Muscle of arm (tissue), 14 donors: ENCODE measurements at places on chromosomes 7 and 10. TPM values are rescaled to one million over a fixed set of nuclear protein-coding genes. Genes with fewer than 3 reads are reported as not detected.
A peak's percentile ranks its signal among the peaks of the same experiment; 100 is the strongest.

Gene FAM237B
- 0.08 TPM for polyA plus RNA-seq

Gene UBTD1
- polyA plus RNA-seq = 18.5 TPM

Gene AFAP1L2
- polyA plus RNA-seq = 48.5 TPM

Gene SPDYE8
- polyA plus RNA-seq = 0.39 TPM

DNA sequence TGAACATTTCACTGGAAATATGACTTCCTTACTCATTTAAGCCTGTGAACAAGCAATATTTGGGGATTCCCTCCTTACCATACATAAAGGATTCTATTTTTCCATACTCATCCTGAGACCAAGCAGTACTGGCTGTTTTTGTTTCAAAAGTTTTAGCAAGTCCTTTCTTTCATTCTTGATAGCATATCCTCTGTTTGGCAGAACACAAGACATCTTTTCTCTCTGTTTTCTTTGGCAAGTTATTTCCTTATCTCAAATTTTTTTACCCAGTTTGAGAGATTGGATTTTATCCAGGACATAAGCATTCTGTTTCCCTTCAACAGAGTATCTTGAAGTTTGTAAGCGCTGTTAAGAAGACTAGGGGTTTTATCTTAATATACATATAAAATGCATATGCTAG lies 3.0 kb upstream of the WASL start:
- no peak for DNase-seq

DNA sequence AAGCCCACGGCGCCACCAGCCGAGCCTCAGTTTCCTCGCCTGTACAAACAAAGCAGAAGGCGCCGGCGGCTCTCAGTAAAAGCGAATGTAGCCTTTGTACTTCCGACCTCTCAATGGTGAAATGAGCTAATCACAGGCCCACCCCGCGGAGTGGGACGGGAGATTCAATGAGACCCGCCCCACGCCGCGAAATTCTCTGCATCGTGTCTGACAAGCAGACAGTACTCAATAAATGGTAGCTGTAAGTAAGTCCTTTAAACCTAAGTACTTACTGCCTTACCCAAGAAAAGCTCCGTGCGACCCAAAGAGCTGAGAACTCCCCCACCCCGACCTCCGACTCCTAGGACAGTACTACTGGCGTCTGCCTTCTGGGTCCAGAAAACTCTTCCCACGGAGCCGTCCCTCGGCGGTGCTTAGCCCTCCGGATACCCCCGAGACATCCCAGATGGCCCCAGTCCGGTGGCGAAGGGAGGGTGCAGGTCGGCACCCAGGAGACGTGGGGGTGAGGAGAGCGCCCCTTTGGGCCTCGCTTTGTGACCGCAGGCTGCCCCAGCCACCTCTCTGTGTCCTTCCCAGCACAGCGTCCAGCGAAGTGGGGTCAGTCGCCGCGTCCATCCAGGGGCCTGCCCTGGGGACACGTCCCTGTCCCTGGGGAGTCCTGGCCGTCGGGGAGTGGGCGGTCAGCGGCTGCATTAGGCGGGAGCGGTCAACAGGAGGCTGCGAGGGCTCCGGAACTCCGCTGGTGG lies 972 bp upstream of the CXCL12 start:
- peak; percentile 40 for DNase-seq

DNA sequence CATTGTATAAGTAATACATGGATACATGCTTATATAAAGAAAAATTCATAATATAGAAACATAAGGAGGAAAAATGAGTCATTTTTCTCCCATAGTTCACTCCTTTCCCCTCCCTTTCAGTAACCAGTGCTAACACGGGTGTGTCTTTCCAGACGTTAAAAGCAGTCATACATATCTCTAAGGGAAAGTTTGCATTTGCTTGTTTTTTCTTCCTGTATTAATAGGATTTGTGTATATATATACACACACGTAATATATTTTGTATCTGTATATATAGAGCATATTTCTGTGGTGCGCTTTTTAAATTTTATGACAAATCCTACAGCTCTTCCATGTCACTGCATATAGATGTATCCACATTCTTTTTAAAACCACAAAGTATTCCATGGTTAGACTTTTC lies 78.8 kb downstream of the RALA start:
- DNase-seq = no peak

- no peak for DNase-seq
Observed at GRCh38 chr10:128440513-128441160, 314.4 kb upstream of the MKI67 start.

- DNase-seq = no peak
Observed at GRCh38 chr10:91198781-91199180, 21.7 kb upstream of the PCGF5 start.

GRCh38 chr10:78972160-78972946 lies 96.4 kb upstream of the ZMIZ1 start:
- peak; percentile 59 for DNase-seq

DNA sequence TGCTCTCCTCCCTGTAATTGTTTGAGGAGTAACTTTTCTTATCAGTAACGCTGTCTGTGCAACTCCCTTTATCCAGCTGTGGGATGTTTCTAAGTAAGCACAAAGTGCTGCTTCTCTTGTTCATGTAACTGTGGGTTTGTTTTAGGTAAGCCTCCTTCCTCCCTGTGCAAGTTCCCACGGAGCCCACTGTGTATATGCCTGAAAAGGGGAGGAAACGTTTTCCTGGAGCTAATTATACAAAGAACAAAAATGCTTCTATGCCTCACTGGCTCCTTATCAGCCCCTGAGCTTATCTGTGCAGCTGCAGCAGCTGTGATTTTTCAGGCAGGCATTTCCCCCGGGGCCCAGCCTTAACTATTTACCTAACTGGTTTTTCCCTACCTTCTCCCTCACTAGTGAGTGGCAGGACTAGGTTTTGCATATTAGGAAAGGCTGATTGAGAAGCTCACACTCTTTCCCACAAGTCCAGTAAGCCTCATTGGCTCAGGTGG lies 593.4 kb upstream of the GHITM start:
- no peak for DNase-seq

DNA sequence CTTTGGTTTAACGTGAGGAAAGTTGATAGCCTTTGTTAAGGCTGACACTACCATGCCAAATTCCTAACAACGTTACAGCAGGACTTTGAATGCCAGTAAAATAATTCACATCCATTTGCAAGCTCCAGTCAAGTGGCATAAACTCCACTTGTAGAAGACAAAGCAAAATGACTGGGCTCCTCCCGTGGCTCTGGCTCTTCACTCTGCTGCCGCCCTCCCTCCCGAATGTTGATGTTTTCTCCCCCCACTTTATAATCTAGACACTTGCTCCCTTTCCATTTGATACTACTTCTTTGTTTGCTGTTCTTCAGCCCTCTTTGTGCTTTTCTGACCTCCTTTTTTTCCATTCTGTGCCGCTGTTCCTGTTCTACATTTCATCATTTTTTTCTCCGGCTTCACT lies 22.8 kb upstream of the ITGB8 start:
- no peak for DNase-seq

- DNase-seq = no peak
Observed at GRCh38 chr10:26173837-26174236, 42.7 kb upstream of the GAD2 start.

DNA sequence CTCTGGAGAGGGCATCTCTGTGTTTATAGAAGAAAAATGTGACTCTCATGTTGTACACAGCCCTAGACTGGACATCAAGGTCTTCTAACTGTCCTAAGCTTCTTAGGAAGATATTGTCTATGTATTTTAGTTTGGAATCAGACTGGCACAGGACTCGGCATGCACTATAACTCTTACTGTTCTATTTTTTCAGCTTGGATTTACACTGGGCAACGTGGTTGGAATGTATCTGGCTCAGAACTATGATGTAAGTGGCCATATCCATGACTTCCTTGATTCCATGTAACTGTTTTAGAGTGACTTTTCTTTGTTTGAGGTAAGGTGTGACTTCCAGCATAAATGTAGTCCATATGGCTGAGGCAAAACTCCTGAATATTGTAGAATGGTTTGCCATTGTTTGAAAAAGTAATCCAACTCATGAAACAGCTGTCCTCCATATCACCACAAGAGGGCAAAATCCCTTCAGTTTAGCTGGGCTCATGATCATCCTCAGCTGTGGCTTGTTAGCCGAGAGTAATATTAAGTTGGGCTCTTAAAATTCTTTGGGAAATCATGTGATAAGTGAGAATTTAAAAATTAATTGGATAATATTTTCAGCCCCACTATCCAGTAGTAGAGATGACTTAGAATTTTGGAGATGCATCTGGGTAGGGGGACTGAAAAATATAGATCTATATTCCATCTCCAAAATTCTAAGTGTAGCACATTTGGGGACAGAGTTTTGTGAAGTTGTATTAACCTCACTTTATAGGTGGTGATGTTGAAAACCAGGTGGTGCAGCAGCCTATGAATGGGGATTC lies 10.4 kb downstream of the STMP1 start:
- DNase-seq = peak; percentile 52

- DNase-seq = no peak
Observed at GRCh38 chr10:62005281-62005680, 103.8 kb downstream of the ARID5B start.

- DNase-seq = no peak
Observed at GRCh38 chr7:28960071-28960840, 2.1 kb upstream of the TRIL start.

- no peak for DNase-seq
Observed at GRCh38 chr7:888081-889024, 12.0 kb downstream of the GET4 start.

- DNase-seq = no peak
Observed at GRCh38 chr10:124150807-124151417, 57.5 kb upstream of the CHST15 start.

GRCh38 chr7:157003756-157004520 lies 6.5 kb downstream of the MNX1 start:
- DNase-seq = no peak

DNA sequence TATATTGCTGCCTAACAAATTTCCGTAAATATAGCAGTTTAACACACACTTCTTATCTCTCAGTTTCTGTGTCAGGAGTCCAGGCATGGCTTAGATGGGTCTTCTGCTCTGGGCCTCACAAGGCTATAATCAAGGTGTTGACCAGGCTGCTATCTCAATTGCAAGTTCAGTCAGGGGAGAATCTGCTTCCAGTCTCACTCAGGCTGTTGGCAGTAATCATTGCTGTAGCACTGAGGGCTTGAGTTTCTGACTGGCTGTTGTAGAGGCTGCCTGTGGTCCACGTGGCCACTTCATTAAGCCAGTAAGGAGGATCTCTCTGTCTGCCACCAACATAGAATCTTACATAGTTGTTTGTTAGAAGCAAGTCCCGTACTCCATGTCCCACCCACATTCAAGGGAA lies 138.4 kb downstream of the ST7 start:
- no peak for DNase-seq

DNA sequence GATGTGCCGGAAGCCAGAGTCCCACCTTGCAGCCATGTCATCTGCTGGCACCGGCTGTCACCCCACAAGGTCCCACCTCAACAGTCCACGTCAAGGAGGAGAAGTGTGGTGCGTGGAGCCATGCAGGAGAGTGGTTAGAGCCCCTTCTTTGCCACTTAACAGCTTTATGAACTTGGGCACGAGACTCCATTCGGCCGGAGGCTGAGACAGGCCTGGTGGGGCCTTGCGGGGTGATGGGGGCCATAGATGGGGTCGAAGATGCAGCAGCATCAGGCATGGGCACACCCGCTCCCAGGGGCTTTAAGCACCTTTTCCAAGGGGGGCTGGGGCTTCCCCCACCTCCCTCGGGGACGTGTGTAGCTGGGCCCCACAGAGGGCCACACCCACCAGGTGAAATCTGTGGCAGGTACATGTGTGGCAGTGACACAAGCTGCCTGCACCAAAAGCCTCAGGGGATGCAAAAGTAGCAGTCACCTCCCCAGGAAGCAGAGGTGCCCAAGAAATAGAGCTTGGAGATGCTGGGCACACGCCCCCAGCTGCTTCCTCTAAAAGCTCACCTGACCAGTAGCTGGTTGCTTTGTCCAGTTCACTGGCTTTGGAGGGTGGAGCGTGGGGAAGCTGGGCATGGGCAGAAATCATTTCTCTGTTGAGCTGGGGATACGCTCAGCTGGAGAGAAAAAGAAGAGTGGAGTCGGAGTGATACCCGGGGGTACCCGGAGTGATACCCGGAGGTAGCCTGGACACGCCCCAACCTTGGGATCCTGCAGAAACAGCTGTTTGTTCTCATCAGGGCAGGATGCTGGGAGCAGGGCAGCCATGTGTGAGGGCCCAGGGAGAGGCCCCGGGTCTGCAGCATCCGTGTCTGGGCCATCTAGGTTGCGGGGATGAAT lies 199.8 kb downstream of the EBF3 start:
- no peak for DNase-seq
